ENCODE measurements at places on chromosomes 13 and 19.
A peak's percentile ranks its signal among the peaks of the same experiment; 100 is the strongest.

GRCh38 chr13:59514316-59514715 lies 649.4 kb downstream of the DIAPH3 start:
- DNase-seq, result no peak

DNA sequence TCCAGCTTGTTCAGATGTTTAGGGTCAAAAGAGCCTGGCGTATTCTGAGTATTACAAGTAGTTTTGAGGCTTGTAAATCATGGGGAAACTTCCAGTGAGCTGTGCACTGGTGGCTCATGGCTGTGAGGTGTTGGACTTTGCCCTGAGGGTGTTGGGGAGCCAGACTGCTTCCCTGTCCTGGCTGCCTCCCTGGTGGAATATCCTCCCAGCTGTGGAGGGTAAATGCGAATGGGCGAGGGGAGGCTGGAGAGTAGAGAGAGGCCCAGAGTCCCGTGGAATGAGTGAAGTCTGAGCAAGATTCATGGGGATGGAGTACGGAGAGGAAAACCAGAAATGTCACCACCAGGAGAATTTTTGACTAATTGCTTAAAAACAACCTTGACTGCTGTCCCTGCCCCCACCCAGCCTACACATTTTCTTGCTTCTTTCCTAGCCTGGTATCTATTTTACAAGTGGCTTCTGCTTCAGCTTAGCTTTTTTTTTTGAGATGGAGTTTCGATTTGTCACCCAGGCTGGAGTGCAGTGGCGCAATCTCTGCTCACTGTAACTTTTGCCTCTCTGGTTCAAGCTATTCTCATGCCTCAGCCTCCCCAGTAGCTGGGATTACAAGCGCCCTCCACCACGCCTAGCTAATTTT lies 3.7 kb downstream of the SNRPA start:
- DNase-seq, result no peak

- DNase-seq, result no peak
Measured at GRCh38 chr13:30486230-30487074, 20.7 kb upstream of the HMGB1 start.

DNA sequence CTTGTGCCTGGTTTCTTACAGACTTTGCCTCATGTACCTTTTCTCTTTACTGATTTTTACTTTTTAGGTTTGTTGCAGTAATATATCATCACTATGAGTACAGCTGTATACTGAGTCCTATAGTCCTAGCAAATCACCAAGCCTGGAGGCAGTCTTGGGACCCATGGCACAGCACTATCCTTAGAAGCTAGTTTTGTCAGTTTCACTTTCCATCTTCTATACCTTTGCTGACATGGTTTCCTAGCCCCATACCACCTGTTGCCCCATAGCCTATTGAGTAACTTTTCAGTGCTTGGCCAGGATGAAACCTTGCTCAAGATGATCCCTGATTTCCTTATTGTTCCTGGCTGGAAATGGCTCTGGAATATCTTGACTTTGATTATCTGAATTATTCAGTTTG lies 826.4 kb downstream of the GPC5 start:
- no peak for DNase-seq

DNA sequence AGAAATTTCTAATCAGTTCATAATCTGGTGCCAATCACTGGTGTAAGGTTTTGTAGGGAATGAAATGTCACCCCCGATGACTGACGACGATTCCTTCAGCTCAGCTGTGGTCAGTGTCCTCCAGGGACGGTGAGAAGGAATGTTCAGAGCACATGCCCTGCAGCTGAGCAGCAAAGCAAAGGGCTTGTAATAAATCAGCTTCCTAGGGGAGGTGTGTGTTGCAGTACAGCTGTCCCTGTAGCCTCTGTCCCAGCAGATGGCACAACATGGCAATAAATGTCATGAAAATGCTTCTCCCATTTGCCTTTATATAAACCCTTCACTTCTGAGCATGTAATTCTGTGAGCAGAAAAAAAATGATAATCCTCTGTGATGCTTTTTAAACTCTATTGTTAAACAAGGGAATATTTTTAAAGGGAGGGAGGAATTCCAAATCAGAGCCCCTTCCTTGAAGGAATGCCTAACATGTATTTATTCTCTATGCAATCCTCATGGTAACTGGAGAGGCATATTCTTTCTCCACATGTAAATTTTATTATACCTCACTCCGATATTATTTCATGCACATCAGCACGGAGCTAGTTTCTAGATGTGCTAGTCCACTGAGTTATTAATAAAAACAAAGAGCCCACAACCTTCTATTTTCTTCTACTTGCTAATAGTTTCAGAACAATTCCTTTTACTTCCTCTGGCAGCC lies 102.5 kb downstream of the FAM216B start:
- no peak for DNase-seq

- no peak for DNase-seq
Measured at GRCh38 chr19:4298810-4299550, 3.2 kb downstream of the TMIGD2 start.

GRCh38 chr19:48120505-48120904 lies 9.9 kb upstream of the PLA2G4C start:
- no peak for DNase-seq

GRCh38 chr13:75055296-75055695 lies 426.7 kb downstream of the TBC1D4 start:
- DNase-seq, result no peak

- DNase-seq, result no peak
Measured at GRCh38 chr19:58128041-58128685, 22.4 kb downstream of the ZNF329 start.

DNA sequence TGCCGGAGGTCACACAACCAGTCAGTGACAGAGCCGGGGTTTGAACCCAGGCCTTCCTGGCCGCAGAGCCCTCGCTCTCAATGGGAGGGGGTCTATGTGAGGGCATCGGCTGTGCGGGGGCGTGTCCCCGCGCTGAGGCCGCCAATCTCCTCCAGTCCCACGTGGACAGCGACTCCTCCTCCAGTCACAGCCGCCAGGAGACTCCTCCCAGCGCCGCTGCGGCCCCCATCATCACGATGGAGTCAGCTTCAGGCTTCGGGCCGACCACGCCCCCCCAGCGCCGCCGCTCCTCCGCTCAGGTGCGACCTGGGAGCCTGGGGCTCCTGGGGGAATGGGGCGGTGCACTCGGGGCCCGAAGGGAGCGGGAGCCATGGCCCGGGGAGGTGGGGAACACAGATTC lies 6.0 kb downstream of the SPRED3 start:
- DNase-seq, result no peak

- no peak for DNase-seq
Measured at GRCh38 chr13:108060111-108060510, 155.2 kb downstream of the LIG4 start.

- no peak for DNase-seq
Measured at GRCh38 chr19:10920288-10920655, 8.2 kb downstream of the YIPF2 start.

DNA sequence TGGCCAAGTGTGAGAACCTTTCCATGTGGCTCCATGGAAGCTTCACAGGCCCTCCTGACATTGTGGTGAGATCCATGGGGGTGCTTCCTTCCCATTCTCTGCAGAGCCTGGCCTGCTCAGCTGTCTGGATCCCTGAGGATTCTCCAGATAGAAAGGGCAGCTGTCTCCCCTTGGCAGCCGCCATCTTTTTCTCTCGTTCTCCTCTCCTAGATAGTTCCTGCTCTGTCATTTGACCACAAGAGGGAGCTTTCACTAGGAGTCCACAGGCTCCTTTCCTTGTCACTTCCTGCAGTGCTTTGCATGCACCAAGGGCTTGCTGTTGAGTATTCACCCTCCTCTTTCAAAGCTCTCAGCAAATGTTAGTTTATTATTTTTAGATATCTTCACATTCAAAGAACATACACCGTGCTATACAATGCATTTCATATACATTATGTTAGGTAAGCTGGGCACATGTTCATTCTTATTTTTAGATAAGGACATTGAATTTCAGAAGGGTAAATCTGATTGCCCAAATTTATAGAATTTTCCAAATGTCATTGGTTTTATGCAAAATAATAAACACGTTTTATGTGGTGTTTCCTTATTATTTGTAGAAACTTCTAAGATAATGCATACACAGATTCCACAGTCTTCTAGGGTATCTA lies 133.2 kb downstream of the FRY start:
- peak; percentile 15 for DNase-seq

- no peak for DNase-seq
Measured at GRCh38 chr13:43545317-43545874, 241.4 kb downstream of the ENOX1 start.

DNA sequence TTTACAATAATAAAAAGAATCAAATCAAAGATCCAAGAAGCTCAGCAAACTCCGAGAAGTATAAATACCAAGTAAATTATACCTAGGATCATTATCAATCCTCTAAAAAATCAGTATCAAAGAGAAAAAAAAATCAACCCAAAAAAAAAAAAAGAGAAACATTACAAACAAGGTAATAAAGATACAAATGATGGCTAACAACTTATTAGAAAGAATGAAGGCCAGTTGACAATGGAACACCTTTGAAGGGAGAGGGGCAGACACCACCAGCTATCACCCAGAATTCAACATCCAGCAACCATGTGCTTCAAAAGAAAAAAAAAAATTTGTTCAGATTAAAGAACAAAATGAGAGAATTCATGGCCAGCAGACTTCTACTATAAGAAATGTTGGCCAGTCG lies 77.2 kb downstream of the ABCC4 start:
- no peak for DNase-seq

DNA sequence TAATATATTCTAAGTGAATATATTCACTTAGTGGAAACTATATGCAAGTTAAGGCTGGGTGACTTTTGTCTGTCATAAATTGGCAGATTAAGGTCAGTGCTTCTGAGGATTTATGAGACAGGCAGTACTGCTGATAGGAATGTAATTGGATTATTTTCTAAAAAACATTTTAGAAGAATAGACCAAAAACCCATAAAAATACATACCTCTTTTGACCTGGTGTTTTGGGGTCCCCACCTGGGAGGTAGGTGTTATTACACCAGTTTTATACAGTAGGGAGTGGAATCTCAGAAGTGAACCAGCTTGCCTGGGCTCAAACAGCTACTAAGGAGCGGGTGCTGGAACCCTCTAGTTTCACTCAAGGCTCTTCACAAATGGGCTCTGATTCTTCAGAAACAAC lies 25.3 kb downstream of the COG3 start:
- no peak for DNase-seq

DNA sequence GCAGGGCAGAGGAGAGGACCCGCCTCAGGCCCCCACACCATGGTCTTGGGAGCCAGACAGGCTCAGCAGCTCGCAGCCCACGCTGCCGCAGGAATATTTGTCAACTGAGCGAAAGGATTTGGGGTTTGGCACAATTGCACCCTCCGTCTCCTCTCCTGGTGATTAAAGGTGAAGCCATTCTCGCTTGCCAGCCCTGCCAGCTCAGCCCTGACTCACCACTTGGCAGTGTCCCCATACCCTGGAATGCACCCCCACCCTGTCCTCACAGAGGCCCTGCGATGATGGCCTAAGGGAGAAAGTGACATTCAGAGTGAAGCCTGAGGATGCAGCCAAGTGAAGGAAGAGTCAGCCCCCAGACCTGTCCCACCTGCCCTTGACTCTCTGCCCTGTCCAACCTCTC lies 18.8 kb downstream of the CYTH2 start:
- no peak for DNase-seq

DNA sequence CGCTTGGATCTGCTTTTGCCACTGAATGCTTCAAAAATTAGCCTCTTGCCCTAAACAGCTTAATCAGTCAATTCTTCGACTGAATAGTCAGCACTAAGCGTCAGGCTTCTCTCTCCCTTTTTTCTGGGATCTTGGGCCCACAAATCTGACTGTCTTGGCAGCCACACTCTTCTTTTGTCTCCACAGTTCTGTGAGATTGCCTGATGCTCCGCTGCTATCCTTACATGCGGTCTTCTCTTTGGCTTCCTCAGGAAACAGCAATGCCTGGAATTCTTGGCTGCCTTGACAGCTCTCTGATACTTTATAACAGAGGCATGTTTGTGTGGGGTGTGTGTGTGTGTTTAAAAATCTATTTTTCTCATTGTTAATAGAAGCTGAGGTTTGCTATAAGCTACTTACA lies 32.6 kb downstream of the ERCC5 start:
- DNase-seq, result no peak

GRCh38 chr19:31013384-31014020 lies 335.7 kb downstream of the TSHZ3 start:
- DNase-seq, result no peak

DNA sequence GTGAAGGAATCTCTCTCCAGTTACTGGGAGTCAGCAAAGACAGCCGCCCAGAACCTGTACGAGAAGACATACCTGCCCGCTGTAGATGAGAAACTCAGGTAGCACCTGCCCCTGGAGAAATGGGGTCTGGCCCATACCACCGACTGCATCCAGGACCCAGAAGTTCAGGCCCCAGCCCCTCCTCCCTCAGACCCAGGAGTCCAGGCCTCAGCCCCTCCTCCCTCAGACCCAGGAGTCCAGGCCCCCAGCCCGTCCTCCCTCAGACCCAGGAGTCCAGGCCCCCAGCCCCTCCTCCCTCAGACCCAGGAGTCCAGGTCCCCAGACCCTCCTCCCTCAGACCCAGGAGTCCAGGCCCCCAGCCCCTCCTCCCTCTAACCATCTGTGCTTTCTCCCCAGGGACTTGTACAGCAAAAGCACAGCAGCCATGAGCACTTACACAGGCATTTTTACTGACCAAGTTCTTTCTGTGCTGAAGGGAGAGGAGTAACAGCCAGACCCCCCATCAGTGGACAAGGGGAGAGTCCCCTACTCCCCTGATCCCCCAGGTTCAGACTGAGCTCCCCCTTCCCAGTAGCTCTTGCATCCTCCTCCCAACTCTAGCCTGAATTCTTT lies 3.0 kb downstream of the APOC2 start:
- DNase-seq, result no peak

DNA sequence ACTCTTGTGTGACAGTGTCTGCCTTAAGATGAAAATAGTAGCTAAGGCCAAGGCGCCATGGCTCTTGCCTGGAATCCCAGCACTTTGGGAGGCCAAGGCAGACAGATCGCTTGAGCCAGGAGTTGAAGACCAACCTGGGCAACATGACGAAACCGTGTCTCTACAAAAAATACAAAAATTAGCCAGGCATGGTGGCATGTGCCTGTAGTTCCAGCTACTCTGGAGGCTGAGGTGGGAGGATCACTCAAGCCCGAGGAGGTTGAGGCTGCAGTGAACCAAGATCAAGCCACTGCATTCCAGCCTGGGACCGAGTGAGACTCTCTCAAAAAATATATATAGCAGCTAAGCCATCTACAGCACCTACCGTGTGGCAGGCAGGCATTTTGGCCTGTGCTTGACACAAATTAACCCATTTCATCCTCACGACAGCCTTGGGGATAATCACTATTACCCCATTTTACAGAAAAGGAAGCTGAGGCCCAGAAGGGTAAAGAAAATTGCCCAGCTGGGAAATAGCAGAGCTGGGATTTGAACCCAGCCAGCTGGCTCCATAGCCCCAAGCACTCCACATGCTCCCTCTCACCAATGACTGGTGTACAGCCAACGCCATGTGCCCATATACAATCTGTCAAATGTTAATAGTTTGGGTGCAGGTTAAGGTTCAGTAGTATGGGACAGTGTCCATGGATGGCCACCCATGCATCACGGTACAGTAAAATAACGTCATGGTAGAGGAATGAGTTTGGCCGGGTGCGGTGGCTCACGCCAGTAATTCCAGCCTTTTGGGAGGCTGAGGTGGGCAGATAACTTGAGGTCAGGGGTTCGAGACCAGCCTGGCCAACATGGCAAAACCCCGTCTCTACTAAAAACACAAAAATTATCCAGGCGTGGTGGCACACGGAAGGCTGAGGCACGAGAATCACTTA lies 3.1 kb downstream of the SLC1A5 start:
- DNase-seq, result no peak

GRCh38 chr19:30557927-30558557 lies 185.9 kb downstream of the ZNF536 start:
- no peak for DNase-seq
